AG08395 (cell line): ENCODE measurements at places on chromosomes 12 and 14.

- peak; percentile 78 for DNase-seq
Observed at GRCh38 chr12:1373901-1374735, 220.3 kb downstream of the FBXL14 start.

- DNase-seq, result no peak
Observed at GRCh38 chr12:114368685-114369452, 37.1 kb downstream of the TBX5 start.

DNA sequence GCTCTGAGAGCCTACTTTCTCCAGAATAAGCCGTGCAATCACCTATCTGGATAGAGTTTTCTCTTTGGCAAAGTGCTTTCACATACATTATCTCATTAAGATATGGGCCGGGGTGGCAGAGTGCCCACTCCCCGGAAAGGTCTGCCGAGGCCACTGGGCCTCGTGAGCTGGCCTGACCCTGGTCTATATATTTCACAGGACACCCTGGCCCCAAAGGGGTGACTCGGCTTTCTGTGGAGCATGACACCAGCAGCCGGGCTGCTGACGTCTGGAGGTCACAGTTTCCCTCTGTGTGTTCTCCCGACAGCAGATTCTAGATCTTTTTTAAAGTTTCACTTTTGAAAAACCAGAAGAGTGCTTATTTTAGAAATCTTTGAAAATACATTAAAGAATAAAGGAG, 27.9 kb upstream of the ATP2A2 start:
- DNase-seq, result peak; percentile 22

DNA sequence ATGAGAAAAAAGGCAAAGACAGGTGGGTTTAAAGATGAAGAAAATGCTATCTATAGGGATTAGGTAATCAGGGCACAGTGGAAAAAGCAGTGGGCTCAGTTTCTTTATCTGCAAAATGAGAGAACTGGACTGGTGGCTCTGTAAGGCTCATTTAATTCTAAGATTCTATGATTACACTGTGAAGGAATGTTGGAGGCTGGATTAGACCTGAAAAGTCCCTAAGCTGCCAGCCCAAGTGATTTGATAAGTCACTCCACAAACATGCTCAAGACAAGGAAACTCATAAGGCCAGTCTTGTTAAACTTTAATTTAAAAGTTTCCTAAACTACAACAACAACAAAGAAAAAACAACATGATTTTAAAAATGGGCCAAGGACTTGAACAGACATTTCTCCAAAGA, 75.1 kb downstream of the DCAF5 start:
- peak; percentile 82 for DNase-seq

DNA sequence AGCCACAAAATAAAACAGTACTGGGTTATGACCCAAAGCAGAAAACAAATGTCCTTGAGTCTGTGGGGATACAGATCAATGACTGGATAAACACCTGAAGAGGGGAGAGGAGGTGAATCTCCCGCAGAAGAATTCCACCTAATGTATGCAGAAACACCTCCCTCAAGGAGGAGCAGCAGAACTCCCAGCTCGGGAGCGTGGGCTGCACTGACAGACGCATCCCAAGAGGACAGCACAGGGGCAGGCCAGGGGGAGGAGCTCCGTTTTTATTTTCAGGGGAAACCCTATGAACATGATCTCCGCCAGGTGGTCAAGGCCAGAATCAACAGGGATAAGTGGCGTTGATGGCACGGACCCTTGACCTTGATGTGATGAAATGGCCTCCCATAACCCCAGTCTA, 41.8 kb upstream of the PPP2R5C start:
- DNase-seq, result no peak

DNA sequence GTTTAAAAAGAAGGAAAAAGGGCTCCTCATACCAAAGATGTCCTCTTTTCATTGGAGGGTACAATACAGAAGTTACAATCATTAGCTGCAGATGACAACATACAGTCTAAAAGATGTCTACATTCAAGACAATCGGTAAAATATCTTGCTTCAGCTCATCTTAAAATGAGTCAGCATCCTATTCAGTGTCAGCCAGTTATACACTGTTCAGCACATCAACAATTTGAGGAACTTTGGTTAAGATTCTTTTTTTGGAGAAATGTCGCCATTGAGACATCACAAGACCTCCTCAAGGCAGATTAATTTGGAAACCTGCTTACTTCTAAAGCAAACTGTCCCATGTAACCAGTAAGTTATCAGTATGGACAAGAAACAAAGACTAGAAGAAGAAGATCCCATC, 100.7 kb upstream of the SLC38A4 start:
- no peak for DNase-seq

DNA sequence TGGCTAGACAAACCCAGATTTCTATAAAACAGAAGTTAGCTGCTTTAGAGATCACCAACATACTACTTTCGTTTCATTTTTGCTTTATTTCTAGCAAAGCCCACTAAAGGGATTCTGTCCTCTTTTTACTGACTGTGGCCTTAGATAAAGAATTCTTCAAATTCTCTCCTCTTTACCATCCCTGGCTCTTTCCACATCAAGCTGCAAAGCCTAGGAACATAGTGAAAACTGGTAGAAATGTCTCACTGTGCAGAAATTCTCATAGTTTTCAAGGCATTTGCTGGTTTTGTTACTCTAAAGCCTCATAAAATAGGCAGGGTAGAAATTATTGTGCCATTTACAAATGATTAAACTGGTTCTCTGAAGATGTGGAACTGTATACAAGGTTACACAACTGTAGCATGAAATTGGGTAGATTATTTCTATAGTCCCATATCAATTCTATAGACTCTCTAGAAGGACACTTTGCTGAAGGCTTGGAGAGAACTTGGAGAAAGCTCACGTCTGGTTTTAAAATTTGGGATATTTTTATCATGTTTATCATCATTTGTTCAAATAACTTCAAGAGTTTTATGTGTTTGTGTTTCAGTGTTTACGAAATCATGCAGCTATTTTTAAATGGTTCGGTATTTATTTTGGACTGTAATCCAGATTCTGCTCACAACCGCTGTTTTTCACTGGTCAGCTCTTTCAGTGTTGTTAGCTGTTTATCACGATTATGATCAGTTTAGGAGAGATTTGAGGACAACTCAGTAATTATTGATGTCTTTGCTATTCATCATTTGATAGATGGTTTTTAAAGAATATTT, 36.7 kb upstream of the CSRP2 start:
- peak; percentile 48 for DNase-seq

GRCh38 chr12:51531978-51532497, 59.0 kb upstream of the SCN8A start:
- DNase-seq, result peak; percentile 82

GRCh38 chr12:75933101-75933500, 98.5 kb downstream of the PHLDA1 start:
- DNase-seq, result peak; percentile 72

GRCh38 chr14:31241450-31242114, 34.0 kb upstream of the HECTD1 start:
- DNase-seq, result no peak

DNA sequence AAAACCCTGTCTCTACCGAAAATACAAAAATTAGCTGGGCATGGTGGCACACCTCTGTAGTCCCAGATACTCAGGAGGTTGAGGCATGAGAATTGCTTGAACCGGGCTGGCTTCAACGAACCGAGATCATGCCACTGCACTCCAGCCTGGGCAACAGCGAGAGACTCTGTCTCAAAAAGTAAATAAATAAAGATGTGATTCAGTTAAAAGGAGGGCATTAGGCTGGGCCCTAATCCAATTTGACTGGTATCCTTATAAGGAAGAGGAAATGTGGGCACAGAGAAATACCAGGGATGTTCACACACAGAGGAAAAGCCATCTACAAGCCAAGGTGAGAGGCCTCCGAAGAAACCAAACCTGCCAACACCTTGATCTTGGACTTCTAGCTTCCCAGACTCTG, 10.1 kb upstream of the DCAF4 start:
- DNase-seq, result no peak

DNA sequence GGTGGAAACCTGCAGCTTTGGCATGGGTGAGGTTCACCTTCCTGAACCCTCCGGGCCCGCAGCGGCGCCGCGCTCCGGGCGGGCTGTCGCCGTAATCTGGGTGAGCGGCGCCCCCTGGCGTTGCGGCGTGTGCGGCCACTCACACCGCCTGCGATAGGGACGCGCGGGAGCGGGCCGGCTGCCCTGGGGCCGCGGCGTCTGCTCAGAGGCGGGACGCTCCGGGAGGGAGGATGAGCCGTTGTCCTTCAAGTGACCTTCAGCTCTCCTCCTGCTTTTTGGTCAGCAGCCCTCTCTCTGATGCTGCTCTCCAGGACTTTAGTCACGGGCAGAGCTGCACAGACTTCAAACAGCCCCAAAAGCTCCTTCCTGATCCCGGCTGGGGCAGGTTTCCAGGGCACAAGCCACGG, 211.7 kb upstream of the FKBP4 start:
- peak; percentile 76 for DNase-seq

GRCh38 chr12:132196038-132196872, 52.0 kb downstream of the NOC4L start:
- DNase-seq, result no peak

- no peak for DNase-seq
Observed at GRCh38 chr12:32265951-32266350, 133.4 kb upstream of the FGD4 start.

GRCh38 chr12:56867216-56867615, 67.0 kb downstream of the SDR9C7 start:
- DNase-seq, result no peak

- DNase-seq, result no peak
Observed at GRCh38 chr14:96627386-96627785, 125.2 kb downstream of the PAPOLA start.

DNA sequence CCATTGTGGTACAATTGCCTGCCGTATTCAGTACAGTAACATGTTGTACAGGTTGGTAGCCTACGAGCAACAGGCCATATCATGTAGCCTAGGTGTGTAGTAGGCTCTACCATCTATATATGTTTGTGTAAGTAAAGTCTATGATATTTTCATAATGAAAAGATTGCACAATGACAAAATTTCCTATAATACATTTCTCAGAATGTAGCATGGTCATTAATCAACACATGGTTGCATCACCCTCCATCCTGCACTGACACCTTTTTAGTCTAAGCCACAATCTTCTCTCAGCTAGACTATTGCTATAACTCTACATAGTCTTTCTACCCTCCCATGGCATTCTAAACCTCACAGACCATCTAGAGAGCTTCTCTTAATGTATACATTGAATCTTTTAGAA, 158.5 kb upstream of the HMGA2 start:
- DNase-seq, result no peak

DNA sequence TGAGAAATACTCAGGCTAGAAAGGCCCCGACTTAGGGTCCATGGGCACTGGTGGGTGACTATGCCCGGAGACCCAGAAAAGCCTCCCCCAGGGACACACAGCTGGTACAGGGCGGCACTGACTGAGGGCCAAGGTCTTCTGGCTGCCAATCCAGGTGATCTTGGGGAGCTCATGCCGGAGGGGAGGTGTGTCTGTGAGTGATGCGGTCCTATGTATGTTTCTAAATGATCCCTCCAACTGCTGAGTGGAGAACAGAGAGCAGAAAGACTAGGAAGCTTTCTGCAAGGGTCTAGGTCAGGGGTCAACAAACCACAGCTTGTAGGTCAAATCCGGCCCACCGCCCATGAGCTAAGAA, 391 bp downstream of the SERPINA4 start:
- DNase-seq, result no peak

DNA sequence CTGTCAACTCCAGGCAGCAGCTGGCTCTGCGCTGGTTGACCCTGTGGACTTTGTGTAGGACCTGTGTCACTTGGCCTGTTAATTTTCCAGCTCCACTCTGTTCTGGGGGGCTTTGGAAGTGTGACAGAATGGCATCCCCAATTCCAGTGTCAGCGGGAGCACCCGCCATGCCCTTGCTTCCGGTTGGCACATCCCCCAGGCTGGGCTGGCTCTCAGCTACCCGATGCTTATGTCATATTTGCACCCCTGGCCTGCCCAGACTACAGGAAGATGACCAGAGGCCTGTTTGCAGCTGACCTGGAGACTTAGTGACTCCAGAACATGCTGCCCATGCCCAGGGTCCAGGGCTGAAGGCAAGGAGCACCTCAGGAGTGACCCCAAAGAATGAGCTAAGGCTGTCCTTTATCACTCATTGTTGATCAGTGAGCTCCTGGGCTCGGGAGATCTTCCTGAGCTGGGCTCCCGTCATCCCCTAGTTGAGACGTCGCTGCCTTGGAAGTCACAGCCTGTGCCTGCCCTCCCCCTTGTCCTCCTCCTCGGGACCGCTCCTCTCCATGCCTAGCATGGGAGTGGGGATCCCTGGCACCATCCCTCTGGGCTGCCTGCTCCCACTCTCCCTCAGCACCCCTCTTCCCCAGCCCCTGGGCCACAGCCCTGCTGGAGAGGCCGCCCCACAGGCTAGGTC, 163.4 kb upstream of the RTL1 start:
- DNase-seq, result no peak

- no peak for DNase-seq
Observed at GRCh38 chr12:1808036-1808797, 12.1 kb upstream of the LRTM2 start.

- no peak for DNase-seq
Observed at GRCh38 chr12:109831929-109832328, 1.3 kb downstream of the TRPV4 start.

GRCh38 chr14:62308316-62308715, 546.1 kb downstream of the SNAPC1 start:
- no peak for DNase-seq

DNA sequence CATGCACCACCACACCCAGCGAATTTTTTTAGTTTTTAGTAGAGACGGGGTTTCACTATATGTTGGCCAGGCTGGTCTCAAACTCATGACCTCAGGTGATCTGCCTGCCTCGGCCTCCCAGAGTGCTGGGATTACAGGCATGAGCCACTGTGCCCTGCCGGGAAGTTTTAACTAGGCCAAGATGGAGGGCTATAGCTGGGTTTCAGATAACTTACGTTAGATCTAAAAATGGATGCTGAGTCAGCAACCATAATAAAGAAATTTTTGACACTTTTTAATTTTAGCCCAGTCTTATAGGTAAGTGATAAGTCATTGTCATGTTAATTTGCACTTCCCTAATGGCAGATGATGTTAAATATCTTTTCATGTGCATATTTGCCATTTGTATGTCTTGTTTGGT, 14.4 kb downstream of the ZDHHC17 start:
- DNase-seq, result no peak

DNA sequence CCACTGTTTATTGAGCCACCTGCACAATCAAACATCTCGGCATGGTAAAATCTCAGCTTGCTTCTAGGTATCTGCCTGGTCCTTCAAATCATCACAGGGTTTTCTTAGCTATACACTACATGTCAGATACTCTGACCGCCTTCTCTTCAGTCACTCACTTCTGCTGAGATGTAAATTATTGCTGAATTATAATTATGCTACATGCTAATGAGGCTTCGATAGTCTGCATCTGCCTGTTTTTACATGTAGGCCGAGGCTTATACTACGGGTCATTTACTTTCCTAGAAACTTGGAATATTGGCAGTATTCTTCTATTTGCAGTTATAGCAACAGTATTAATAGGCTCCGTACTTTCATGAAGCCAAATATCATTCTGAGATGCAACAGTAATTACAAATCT, 77.6 kb downstream of the SINHCAF start:
- no peak for DNase-seq

GRCh38 chr12:13834241-13834640, 147.2 kb downstream of the GRIN2B start:
- DNase-seq, result no peak

- DNase-seq, result no peak
Observed at GRCh38 chr14:63642656-63643382, 1.1 kb upstream of the WDR89 start.
